ENCODE measurements at places on chromosomes 6 and 20. TPM values are rescaled to one million over a fixed set of nuclear protein-coding genes. Genes with fewer than 3 reads are reported as not detected.

GRCh38 chr20:58597249-58597891 lies 53.7 kb upstream of the STX16 start:
- DNase-seq: no peak

- DNase-seq: no peak
Observed at GRCh38 chr6:66232890-66233289, 525.9 kb upstream of the EYS start.

Gene NKX2-2
- total RNA-seq: 0.41 TPM

Gene CALHM6
- 4.5 TPM for total RNA-seq

Gene EHMT2
- total RNA-seq: 102 TPM

Measured in frontal cortex (tissue), 4 donors.